ENCODE measurements at places on chromosomes 5 and 9.

GRCh38 chr5:77418601-77419581 lies 73.2 kb downstream of the WDR41 start:
- no peak for DNase-seq

DNA sequence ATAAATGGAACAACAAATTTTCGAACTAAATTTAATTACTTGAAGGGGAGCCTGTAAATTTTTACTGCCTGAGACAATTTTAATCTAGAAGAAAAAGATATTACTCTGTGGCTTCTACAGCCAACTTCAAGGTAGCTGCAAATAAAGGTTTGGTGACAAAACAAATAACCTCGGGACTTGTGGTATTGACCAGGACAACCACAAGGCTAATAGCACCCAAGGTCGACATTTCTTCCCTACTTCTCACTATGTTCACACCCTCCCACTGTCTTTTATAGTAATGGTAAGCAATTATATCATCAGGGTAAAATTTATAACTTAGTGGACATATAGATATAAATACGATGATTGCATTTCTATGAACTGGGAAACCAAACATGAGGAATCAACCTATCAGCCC lies 67.9 kb upstream of the SPINK5 start:
- no peak for DNase-seq

GRCh38 chr5:133366438-133366837 lies 245.9 kb downstream of the FSTL4 start:
- DNase-seq: no peak

DNA sequence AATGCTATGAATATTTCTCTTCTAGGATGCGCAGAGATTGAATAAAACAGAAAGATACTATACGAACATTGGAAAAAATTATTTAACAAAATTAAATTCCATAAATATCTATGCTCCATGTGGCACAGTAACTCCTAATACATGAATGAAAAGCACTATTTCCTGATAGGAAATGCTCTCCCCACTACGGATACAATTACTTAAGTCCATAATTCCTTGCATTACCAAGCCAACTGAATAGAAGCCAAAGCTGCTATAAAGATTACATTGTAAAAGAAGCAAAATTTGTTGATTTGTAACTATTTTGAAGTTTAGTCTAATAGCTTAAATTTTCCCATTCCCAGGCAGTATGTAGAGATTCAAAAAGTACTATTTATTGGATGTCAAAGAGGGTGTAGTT lies 61.8 kb upstream of the SNX2 start:
- DNase-seq: no peak

DNA sequence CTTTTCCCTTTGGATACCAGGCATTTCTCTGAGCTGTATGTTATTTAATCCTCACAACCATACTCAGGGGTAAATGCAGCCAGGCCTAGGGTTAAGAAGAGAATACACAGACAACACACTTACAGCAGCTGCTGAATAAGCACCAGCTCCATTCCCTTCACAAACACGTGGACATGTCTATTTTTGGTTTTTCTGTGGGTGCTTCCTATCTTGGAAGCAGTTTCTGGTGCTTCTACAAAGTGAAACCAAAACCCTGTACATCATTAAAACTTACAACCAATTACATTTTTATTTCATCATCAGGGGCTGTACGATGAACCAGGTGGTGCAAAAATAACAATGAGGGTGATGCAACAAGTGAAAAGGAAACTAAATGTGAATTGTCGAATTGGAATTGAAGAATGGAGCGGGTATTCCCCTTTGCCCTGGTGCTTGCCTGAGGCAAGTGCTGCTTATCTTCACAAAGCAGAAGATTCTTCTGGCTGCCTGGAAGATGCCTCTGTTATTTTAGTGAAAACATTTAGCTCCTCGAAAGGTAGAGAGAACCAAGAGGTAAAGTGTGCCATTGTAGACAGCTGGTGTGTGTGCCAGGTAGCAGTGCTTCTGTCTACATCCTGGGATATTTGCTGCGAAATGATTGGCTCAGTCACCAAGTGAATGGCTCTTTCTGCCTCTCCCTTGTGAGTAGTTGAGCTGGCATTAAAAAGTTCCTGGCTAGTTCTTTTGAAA lies 18.6 kb upstream of the IFNB1 start:
- peak; percentile 74 for DNase-seq

GRCh38 chr5:35854248-35854647 lies 2.4 kb upstream of the IL7R start:
- DNase-seq: no peak
